ENCODE measurements at places on chromosomes 2 and 18. TPM values are rescaled to one million over a fixed set of nuclear protein-coding genes. Genes with fewer than 3 reads are reported as not detected.

DNA sequence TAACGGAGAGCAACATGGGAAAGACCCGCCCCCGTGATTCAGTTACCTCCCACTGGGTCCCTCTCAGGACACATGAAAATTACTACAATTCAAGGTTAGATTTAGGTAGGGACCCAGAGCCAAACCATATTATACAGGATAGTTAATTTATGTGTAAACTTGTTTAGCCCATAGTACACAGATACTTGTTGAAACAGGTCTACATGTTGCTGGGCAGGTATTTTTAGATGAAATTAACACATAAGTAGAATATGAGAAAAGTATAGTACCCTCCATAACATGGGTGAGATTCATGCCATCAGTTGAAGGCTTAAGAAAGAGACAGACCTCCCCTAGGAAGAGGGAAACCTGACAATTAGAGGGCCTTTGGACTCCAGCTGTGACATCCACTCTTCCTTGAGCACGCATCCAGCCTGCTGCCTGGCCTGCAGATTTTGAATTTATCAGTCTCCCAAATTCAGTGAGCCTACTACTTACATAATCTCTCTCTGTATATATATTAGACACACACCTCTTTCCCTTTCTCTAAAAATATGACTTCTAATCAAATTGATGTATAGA, 463.5 kb upstream of the NETO1 start:
- DNase-seq: no peak

IL36A gene
- total RNA-seq: not detected

GRCh38 chr2:20168048-20168726, 56.7 kb downstream of the SDC1 start:
- DNase-seq: no peak

APLF gene
- total RNA-seq: 1.2 TPM

GRCh38 chr2:3073041-3073595, 304.5 kb downstream of the EIPR1 start:
- DNase-seq: no peak
